ENCODE measurements at places on chromosomes 16 and 17.

- no peak for DNase-seq
Observed at GRCh38 chr17:73777131-73777449, 132.8 kb upstream of the SDK2 start.

- DNase-seq = no peak
Observed at GRCh38 chr16:80875616-80876015, 71.2 kb upstream of the CDYL2 start.

- DNase-seq = no peak
Observed at GRCh38 chr16:1060416-1061340, 11.9 kb upstream of the SSTR5 start.

- DNase-seq = no peak
Observed at GRCh38 chr17:869086-869485, 86.9 kb downstream of the MRM3 start.

GRCh38 chr17:77916703-77917481 lies 41.6 kb upstream of the TNRC6C start:
- no peak for DNase-seq

DNA sequence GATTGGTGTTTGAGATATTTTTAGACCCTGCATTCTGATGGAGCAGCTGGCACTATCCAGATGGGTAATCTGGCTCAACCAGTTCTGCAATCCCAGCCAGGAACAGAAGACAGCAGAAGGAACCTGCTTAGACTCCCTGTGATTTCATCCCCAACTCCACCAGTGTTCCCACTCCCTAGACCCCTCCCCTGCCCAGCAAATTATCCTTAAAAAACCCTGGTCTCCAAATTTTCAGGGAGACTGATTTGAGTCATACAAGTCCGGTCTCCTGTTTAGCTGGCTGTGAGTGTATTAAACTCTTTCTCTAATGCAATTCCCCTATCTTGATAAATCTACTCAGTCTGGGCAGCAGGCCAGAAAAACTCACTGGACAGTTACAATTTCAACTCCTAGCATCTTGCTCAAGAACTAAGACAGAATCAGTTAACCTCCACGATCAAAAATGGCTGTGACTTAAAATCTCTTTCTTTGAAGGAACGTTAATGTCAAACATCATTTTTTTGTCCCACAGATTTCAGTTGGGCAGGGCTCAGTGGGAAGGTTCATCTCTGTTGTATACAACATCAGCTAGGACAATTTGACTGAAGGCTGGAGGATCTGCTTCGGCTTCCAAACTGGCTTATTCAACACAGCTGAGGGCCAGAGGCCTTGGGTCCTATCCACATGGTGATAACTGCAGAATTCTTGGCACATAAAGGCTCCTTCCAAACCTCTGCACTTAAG lies 4.9 kb upstream of the RBL2 start:
- no peak for DNase-seq

- no peak for DNase-seq
Observed at GRCh38 chr17:19369107-19369778, 6.7 kb upstream of the B9D1 start.

GRCh38 chr17:55266051-55266957 lies 1.5 kb downstream of the HLF start:
- DNase-seq = peak; percentile 64

DNA sequence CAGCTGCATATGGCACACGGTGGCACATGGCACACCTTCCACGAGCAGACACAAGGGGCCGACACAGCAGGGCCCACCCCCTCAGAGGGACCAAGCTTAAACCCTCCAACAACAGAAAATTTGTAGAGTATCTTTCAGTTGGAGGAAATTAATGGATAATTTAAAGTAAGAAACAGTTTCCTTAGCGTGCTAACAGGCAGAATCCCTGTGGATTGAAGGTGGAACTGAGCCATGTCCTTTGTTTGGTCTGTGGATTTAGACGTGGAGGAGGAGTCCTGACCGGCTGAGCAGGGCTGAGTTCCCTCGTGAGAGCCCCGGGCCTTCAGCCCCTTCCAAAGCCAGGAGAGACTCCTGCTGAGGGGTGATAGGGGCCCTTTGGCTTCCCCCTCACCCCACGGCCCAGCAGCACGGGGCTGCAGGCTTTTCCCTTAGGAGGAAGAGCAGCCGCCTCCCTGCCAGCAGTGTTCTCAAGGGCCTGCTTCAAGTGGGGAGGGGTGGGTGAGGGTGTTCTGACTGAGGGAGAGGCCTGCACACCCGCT lies 1.4 kb upstream of the CYB561 start:
- DNase-seq = no peak

GRCh38 chr17:76515274-76515949 lies 14.2 kb upstream of the RHBDF2 start:
- peak; percentile 92 for DNase-seq

DNA sequence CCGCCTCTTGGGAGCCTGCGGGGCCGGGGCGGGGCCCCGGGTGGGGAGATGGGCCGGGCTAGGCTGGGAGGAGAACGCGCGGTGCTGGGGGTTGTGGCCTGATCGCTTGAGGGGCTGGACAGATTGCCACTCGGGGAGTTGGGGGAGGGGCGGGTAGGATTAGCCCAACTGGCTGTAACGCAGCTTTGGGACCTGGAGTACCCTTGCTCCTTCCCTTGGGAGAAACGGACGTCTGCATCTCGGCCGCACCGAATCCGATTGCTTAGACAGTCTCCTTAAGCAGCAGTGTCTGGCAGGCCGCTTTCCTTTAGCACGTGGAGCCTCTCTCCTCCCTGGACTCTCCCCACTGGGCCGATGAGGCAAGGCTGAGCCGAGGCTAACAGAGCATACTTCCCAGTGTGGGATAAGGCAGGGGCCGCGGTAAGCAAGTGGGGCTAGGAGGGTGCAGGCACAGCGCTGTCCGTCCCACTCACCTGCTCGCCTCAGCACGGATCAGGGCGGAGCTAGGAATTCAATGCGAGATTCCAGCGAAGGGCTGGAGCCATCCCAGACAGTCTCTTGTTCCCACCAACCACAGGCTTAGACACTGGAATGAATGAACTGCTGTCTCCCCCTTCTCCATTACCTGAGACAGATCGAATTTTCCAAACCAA lies 540 bp upstream of the ACLY start:
- DNase-seq = peak; percentile 65

DNA sequence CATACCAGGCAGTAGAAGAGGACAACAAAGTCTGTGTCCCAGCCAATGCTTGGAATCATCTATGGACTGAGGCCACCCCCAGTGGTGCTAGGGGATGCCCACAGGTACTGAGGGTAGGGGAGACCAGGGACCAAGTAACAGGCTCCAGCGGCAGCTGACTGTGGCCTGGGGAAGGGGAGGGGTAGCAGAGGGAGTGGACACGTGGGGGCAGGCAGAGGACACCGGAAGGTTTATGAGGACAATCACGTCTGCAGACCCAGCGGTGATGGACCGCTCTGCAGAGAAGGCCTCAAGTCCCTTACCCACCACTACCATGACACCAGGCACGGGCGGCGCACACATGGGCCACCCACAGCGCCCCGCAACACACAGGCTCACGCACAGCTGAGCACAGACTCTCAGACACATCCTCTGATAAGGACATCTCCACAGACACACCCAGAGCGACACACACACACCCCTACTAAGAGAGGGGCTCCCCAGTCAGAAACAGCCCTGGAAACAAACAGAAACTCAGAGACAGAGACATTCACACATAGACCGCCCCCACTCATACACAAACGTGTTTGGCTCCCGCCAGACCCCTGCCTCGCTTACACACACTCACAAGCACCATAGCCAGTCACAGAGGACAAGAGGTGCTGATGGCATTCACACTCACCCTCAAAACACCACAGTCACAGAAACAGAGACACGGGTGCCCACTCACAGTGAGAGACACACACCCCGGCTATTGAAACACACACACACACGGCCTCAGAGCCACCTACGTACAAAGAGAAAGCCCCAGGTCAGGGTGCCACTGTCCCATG lies 35.8 kb downstream of the SRCIN1 start:
- no peak for DNase-seq

- no peak for DNase-seq
Observed at GRCh38 chr17:40445751-40446468, 2.7 kb downstream of the IGFBP4 start.

DNA sequence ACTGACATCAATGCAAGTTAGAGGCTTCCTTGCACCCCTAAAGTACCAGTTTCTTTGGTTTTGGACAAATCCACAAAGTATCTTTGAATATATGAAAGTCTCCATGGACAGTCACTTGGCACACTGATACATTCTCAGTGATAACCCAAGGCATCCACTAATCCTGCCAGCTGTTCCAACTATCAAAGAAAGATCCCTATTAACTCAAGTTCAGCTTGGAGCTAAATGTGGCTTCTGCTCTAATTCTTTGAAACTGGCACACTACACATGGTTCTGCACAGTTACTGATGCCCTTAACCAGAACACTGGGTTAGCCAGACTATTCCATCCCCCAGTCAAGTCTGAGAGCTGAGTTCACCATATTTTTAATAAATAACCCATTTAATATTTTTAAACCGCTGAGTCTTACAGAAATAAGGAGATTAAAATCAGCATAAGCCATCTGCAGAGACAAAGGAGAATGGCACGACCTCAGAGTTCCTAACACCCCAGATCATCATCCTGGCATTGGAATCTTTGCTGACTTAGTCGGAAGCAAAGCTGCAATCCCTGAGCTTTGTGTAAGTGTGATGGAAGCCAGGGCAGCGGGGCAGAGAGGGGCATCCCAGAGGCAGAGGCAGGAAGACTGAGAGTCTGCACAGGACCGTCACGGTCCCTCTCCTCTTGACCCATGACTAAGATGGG lies 6.3 kb downstream of the CACNG1 start:
- DNase-seq = no peak

- DNase-seq = no peak
Observed at GRCh38 chr17:5757314-5757907, 173.1 kb upstream of the NLRP1 start.

GRCh38 chr16:2992383-2993081 lies 12.3 kb upstream of the PKMYT1 start:
- DNase-seq = no peak

GRCh38 chr16:80309178-80309577 lies 231.6 kb upstream of the DYNLRB2 start:
- DNase-seq = no peak

GRCh38 chr16:77570574-77570973 lies 135.7 kb upstream of the ADAMTS18 start:
- no peak for DNase-seq

DNA sequence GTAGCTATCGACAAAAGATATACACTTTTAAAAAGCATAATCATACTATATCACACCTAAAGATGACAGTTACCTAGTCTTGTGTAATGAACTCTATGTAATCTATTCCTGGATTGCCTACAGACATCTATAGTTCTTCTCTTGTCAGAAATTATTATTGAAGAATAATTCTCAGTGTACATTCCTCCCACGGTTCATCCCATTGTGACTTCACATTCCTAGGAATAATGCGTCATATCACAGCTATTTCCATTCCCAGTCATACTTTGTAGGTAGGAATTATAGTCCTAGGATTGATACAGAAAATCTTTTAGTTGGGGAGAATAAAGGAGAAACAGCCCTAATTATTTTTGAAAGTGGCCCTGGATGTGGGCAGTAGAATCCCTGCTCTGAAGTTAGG lies 44.0 kb upstream of the ABCC11 start:
- DNase-seq = no peak

DNA sequence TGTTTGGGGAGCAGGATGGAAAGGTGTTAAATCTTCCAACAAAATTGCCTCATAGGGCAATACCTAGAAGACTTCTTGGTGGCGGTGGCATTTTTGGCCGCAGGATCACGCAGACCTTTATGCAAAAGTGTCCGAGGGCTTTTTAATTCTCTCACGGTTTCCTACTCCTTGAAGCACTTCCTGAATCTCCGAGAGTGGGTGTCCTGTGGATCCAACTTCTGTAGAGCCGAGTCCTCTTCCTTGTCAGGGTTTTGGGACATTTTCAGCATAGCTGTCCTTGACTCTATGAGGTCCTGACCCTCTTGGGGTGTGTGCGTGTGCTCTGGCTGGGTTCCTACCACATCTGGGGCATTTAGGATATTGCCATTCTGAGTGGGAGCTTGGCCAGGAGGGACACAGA lies 31.7 kb downstream of the IL21R start:
- peak; percentile 19 for DNase-seq

DNA sequence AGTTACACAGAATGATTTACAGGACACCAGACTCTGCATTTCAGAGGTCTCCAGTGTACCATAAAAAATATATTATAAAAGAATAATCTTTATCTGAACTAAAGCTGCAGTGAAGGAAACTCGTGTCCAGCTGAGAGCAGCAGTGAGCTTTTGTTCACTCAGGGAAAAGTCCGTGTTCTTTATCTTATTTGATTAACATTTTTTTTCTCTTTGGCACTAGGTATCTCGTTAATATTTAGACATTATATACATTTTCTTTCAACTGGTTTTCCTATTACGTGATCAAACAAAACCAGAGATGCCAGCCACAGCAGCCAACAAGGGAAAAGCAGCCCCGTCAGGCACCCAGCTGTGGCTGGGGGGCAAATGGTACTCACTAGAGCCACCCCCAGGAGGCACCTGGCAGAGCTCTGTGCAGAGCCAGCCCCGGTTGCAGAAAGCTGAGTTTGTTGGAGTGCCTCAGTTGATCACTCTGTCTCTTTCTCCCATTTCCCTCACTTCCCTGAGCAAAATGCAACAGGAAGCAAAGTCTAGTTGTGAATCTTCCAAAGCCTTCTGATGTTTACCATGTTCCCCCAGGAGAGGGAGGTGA lies 1.1 kb upstream of the HS3ST4 start:
- DNase-seq = no peak

GRCh38 chr17:78745407-78746088 lies 36.5 kb downstream of the CYTH1 start:
- DNase-seq = no peak

DNA sequence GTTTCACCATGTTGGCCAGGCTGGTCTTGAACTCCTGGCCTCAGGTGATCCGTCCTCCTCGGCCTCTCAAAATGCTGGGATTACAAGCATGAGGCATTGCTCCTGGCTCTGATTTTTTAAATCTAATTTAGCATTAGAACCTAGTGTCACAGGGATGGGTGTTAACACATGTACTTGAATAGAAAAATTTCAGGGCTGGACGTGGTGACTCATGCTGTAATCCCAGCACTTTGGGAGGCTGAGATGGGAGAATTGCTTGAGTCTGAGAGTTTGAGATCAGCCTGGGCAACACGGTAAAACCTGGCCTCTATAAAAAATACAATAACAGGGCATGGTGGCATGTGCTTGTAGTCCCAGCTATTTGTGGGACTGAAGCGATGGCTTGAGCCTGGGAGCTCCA lies 6.0 kb upstream of the RNF135 start:
- DNase-seq = no peak
